ENCODE measurements at places on chromosomes 16 and 17. TPM values are rescaled to one million over a fixed set of nuclear protein-coding genes. Genes with fewer than 3 reads are reported as not detected.

- H3K4me1 ChIP-seq: peaks cover 3% of the 10 kb centered on the region
- no peaks in the 10 kb centered on the region for H3K27me3 ChIP-seq
- peak overlapping the region; percentile 34 for H3K27ac ChIP-seq
- H3K4me3 ChIP-seq: no peak overlapping the region
- DNase-seq: peak; percentile 44
- no peaks in the 10 kb centered on the region for H3K36me3 ChIP-seq
These were observed 53.6 kb upstream of the ATF7IP2 start for GRCh38 chr16:10332241-10332640.

DNA sequence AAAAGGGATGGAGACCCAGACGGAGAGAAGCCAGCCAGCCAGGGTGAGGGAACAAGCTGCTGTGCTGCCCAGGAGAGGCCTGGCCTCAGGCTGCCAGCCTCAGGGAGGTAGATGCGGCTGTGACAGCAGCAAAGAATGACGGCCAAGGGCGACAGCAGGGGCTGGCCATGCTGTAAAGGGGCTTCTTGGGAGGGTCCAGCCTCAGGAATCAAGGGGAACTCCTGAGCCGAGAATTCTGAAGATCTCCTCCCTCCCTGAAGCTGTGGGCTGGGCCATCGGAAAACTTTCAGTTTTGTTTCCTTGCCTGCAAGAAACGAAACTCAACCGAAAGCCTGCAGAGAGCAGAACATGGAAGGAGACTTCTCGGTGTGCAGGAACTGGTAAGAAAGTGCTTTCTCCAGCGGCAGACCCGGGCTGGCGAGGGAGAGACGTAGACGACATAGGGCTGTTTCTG lies at the start of gene XAF1:
TSS of gene XAF1 (plus strand) at position 316 of the 454 bp plus-strand sequence. CDS start at position 349, 33 bp downstream.
- peak within 1 kb of the TSS; percentile 38 for H3K4me3 ChIP-seq
- DNase-seq: no peak
- no peaks in the 10 kb centered on the region for H3K27me3 ChIP-seq
- no peaks in the 10 kb centered on the region for H3K36me3 ChIP-seq
- no peaks in the 10 kb centered on the region for H3K4me1 ChIP-seq
- peak within 1 kb of the TSS; percentile 38 for H3K27ac ChIP-seq

DNA sequence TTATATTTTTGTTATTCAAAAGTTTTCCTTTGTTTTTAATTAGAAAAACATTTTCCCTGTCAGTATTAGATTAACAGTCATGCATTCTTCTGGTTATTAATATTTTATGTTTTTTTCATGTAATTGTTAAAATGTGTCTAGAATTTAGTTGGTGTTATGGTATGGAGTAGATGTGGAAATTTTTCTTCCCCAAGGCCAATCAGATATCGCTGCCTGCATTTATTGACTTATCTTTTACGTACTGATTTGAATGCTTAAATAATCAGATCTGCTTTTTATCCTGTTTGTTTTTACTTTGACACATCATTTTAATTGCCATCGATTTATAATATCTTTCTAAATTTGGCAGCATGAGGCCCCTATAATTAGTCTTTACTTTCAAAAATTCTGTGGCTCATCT lies 13.6 kb downstream of the FTO start:
- H3K4me3 ChIP-seq: no peak overlapping the region
- DNase-seq: no peak
- no peaks in the 10 kb centered on the region for H3K36me3 ChIP-seq
- H3K27me3 ChIP-seq: no peaks in the 10 kb centered on the region
- H3K4me1 ChIP-seq: peaks cover 18% of the 10 kb centered on the region

Gene KRT23
- 17.7 TPM for total RNA-seq

Gene C16orf96
- total RNA-seq: 0.28 TPM
